ENCODE measurements at places on chromosomes 7 and 10.
A peak's percentile ranks its signal among the peaks of the same experiment; 100 is the strongest.

DNA sequence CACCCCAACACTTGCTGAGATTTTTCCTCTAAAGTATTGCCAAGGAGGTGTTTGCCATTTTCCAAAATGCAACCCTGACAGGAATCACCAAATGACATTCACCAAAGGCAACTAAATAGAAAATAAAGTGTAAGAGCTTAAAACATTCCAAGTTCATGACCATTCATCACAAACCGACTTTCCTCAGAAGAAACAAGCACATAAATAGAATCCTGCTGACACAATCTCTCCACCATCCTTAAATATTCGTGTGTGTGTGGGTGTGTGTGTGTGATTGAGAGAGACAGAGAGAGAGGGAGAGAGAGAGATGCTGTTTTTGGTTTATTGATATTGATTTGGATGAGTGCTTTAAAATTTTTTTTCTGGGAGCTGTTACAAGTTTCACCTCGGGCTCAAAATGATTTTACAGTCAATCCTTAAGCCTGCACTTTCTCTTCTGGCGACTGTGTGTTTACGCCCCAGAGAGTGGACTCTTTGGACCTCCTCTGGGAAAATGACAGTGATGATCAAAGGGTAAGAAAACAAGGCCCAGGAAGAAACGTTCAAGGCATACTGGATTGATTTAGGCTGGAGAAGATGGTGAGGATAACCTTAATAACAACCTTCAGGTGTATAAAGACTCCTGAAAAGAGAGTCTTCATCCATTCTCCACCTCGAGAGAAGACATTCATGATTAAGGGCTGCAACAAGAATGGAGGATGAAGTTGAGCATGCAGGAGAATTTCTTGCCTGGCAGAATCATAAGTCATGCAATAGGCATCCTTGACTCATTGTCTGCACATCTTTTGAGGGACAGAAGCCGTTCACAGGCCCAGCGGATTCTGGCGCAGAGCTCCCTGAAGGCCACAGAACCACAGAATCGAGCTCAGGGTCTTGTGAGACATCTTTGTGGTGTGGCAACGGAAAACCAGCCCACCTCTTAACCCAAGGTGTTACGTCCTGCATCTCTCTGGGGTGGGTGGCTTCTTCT is 104.4 kb upstream of the FGFR2 start:
- peak; percentile 6 for DNase-seq

- peak; percentile 93 for DNase-seq
These were observed 27.3 kb upstream of the KMT2C start for GRCh38 chr7:152462995-152463708.

GRCh38 chr7:28560767-28561166 is 148.4 kb downstream of the CREB5 start:
- no peak for DNase-seq

DNA sequence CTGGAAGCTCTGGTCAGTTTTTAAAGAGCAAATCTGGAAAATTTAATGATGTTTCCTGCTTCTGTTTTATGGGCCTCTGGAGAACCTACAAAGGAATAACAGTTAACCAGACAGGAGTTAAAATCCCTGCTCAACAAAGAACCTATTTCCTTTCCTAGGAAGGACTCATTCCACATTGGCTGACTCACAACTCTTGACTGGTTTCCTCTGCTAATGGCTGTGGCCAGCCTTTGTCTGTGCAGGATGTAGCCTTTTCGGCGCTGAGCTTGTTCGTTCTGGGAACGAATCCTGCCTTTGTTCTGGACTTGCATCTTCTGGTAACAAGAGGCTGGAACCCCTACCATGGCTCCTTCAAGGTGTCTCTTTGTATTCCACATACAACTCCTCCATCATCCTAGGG is 112.8 kb upstream of the PDCD4 start:
- no peak for DNase-seq

DNA sequence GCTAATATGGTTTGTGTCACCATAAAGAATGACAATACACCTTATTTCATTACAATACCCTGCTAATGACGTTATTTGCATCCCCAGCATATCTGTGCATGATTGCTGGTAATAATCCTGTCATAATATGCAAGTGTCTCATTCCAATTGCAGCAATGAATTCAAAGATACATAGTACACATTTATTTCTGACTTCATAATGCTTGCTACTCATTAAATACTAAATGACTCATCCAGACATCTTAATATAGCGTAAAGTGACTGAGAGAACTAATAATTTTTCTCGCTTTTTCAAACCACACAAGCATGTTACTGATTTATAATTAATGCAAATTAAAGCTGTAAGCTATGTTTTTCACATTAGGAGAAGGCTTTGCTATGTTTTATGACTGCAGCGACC is 234.7 kb upstream of the MDFIC start:
- DNase-seq = no peak

DNA sequence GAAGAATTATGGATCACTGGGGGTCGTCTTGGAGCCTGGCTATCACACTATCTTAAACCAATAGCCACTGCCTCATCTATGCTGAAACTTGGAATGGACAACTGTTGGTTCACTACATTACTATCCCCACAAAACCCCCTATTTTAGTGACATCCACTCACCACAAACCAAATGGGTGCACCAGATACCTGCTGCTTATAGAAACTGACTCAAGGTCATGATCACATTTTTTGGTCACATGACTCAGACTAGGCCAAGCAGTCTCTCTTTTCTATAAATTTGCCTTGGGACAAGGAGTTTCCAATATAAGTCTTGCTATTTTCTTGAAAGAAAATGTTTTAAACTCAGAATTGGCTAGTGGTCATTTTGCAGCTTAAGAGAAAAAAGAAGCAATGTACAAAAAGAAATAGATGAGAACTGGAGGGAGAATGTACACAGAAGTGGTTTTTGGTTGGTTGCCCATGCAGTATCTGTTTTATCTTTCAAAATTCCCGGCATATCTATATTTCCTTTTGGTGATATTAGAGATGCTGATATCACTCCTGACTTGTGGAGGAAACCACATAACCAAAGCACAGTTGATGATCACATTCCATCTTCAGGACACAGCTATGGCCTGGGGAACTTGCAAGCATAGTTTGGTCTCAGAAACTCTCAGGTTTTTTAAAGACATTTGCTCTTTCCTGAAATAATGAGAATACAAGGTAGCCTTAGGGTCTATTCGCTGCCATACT is 85.2 kb upstream of the CACNA2D1 start:
- no peak for DNase-seq

DNA sequence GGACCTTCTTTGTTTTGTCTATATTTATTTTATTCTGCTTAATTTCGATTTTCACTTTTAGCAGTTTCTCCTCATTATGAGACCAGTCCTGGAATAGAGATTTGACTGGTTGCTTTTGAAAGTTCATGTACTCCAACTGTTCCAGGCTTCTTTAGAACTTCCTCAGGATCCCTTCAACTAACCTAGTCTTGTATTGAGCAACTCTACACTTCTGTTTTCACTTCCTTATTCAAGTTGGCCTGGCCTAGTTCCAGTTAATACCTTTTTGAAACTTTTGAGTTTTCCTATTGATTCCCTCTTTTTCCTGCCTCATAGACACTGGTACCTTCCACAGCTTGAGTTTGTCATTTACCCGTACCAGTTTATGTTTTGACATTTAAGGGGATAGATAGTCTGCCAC is 421.7 kb downstream of the ATRNL1 start:
- DNase-seq = no peak

GRCh38 chr7:24948739-24949138 is 31.2 kb downstream of the OSBPL3 start:
- DNase-seq = no peak

- DNase-seq = no peak
These were observed 62.1 kb downstream of the OR13A1 start for GRCh38 chr10:45253183-45253914.

DNA sequence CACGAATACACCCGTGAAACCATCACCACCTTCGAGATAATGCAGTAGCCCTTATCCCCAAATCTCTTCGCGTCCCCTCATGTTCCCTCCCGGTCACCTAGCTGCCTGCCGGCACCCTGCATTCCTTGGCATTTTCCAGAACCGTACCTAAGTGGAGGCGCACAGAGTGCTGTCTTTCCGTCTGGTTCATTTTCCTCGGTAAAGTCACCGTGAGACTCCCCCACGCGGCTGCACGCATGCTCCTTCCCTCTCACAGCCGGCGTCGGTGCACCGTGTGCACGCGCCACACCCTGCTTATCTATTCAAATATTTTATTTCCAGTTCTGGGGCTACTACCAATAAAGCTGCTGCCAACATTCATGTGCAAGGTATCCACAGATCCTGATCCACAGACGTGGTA is 65.5 kb upstream of the NKX6-2 start:
- no peak for DNase-seq

GRCh38 chr7:140049339-140050024 is 13.3 kb downstream of the PARP12 start:
- no peak for DNase-seq

GRCh38 chr7:98629001-98629431 is 11.9 kb downstream of the NPTX2 start:
- DNase-seq = no peak

- no peak for DNase-seq
These were observed 100.6 kb upstream of the GLCCI1 start for GRCh38 chr7:7867846-7868571.

DNA sequence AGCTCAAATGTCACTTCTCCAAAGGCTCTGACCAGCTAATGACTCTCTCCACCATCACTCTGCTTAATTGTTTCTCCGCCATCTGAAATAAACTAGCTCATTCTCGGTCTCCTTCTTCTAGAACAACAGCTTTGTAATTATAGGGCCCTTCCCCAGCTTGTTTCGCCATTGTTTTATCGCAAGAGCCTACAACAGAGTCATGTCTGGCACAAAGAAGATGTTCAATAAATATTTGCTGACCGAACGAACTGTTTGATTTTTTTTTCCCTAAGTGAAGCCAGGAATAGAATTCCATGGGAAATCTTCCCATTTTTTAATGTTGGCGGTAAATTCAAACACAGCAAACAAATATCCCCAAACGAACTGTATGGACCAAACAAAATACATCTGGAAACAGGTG is 63.8 kb upstream of the NMT2 start:
- no peak for DNase-seq

GRCh38 chr10:19668116-19668515 is 148.1 kb upstream of the PLXDC2 start:
- no peak for DNase-seq

GRCh38 chr10:69382382-69383117 is 34.2 kb downstream of the TACR2 start:
- DNase-seq = no peak

DNA sequence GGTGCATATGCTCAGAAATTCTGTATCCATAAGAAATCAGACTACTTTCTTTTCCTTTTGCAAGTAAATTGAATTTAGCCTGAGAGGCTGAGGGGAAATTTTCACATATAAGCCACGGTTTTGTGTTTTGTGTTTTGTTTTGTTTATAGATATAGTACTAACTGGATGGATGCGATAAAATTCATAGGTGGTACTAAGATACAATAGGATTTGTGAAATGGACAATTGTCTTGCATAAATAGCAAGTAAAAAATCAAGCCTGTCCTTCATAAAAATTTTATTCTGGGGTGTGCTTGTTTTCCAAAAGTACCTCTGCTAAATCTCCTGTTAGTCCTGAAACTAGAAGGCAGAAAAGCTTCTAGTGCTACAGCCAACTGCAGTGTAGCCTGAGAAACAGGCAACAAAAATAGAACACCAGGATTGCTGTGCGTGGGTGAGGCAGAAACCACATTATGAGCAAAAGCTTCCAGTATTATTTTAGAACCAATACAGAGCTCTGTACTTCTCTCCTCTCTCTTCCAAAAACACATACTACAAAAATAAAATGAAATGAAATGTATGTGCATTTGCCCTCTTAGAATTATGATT is 634 bp upstream of the HDAC9 start:
- no peak for DNase-seq

GRCh38 chr10:118903691-118904090 is 125.8 kb upstream of the NANOS1 start:
- DNase-seq = no peak

- no peak for DNase-seq
These were observed 115.2 kb upstream of the MDFIC start for GRCh38 chr7:114806590-114807162.

Data from NCI-H2171 treated with DMSO at 0.1 percent for 48 hours (cell line).